ENCODE measurements at places on chromosomes 3 and 15.

DNA sequence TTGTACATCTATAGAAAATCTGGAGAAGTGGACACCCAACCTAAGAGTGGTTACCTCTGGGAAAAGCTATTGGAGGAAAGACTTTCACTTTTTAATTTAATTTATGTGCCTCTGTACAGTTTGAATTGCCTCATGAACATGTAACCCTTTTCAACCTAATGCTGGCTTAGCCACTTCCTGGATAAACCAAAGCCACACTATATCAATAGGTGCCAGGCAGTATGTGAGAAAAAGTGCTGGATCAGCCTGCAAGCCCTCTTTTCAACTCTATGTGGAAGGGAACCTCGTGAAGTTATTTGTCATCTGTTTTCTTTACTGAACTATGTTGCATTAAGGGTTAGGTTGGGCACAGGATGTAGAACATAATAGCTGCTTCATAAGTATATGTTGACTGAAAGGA lies 9.3 kb upstream of the TOPAZ1 start:
- DNase-seq, result no peak

DNA sequence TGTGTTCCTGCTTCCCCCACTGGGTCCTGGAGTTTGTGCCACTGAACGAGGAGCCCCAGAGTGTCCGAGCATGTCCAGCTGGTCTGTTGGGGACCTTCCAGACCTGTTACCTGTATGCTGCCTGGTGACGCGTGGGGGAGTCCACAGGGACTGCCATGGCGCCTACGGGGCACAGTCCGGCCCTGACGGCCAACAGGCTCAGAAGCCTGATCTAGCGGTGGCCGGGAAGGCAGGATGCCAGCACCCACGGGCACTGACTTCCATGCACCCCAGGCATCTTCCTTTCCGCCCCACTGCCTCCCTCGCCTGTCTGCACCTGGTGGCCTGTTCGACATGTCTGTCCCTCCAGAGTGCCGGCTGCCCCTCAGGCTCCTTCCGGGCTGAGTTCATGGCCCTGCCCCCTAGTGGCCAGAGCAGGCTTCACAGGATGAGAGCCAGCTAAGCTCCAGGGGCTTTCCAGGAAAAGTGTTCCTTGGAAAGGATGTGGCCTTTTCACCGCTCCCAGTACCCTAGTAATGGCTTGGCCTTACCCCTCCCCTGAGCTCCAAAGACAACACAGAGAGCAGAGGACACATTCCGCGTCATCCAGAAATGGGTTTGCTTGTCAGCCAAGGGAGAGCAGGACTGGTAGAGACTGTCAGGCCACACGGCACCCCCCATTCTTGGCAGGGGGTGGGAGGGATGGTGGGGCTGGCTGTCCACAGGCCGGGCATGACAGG lies 35.7 kb downstream of the NGRN start:
- no peak for DNase-seq

DNA sequence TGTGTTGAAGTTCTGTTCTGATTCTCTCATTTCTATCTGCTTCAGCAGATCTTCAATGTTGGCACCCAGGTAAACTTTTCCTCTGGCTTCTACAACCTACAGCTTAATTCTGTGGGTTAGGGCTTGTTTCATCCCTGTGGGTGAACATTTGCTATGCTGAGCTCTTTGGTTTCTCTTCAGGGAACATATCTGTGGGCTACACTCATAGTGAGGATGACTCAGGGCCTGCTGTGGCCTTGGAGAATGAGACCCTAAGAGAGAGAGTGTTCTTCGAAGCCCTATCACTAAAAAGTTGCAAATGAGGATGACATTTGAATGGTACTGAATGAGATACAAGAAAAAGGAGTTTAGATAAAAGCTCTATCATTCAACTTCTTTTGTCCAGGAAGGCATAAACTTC lies 346.2 kb upstream of the CBLB start:
- no peak for DNase-seq

DNA sequence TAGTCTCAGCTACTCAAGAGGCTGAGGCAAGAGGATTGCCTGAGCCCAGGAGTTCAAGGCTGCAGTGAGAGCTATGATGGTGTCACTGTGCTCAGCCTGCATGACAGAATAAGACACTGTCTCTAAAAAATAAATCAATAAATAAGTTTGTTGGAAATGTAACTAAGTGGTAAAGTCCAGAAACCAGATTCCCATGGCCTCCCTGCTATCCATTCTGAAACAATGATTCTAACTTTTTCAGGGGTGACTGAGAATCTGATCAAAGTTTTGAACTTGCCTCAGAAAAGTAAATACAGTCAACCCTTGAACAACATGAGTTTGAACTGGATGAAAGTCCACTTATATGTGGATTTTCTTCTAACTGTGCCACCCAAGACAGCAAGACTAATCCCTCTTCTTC lies 86.2 kb downstream of the NBEAL2 start:
- no peak for DNase-seq

DNA sequence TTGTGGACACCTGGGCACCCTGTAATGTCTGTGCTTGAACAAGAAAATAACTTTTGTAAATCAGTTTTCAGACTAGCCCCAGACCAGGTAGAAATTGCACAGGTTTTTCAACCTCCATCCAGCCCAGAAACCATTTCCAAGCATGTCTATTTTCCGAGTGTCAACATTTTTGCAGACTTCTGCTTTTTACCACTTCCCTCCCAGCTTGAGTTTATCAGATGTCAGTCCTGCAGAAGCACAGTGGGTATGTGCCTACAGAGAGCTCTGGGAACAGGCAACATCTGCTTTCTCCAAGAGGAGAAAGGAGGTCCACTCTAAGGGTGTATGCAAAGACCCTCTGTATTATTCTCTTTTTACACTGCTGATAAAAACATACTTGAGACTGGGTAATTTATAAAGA lies 83.9 kb downstream of the LRRK1 start:
- no peak for DNase-seq

DNA sequence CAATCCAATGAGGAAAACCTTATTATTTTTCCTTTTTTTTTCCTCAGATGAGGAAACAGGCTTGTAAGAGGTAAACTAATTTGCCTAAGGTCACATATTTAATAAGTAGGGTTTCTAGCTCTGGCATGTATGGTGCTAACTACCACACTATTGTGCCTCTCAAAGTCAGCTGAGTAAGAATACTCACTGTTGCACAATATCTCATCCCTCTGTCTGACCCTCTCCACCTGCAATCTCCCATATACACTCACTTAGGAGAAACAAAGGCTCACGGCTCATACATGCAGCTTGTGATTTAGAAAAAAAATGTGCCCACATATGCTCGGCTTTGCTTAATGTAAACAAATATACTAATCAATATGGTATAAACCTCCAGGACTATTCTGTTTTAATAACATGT lies 10.4 kb upstream of the ARIH1 start:
- DNase-seq, result no peak

DNA sequence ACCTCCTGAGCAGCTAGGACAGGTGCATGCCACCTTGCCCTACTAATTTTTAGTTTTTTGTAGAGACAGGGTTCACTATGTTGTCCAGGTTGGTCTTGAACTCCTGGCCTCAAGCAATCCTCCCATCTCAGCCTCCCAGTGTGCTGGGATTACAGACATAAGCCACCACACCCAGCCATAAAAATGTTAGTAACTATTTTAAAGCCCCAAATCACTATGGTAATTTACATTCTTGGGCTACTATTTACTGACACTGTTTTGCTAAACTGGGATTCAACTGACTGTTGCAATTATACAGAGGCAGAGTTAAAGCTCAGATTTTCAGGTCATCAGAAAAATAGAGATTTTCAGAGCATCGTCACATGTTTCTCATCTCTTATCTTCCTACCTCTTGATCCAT lies 258.6 kb downstream of the FEZF2 start:
- DNase-seq, result no peak

DNA sequence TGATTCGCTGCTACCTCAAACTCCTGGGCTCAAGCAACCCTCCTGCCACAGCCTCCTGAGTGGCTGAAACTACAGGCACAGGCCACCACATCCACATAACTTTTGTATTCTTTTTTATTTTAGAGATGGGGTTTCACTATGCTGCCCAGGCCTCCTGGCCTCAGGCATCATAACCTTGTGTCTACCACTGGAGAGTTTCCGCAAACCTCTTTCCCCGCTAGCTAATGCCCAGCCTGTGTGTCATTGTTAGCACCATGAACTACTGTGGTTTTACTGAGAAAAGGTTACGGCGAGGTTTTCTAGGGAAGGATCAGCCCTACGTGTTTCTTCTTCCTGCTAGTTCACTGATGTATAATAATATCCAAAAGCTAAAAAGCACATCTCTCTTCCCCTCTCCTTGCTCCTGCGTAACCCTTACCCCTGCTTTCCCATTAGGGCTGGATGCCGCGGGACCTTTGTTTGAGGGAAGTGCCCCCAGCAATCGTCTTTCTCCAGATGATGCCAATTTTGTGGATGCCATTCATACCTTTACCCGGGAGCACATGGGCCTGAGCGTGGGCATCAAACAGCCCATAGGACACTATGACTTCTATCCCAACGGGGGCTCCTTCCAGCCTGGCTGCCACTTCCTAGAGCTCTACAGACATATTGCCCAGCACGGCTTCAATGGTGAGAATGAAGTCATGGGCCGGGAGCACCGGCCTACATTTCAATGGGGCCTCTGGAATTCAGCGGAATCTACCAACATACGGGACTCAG lies 113.7 kb downstream of the LIPC start:
- DNase-seq, result no peak

DNA sequence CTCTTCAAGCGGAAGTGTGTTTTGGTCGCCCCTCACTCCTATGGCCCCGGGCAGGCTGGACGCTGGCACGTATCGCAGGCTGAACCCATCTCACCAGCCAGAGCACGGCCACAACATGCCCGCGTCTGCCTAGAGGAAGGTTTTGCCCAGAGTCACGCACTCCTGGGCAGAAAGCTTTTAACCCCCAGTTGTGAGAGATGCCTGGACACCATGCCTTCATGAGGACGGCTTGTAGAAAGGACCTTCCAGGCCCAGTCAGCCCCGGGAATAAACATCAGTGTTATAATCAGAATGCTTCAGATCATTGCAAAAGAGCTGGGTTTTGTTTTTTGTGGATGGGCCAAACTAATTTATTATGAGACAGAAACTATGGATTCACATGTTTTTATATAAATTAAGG lies 16.5 kb downstream of the CYFIP1 start:
- DNase-seq, result no peak

DNA sequence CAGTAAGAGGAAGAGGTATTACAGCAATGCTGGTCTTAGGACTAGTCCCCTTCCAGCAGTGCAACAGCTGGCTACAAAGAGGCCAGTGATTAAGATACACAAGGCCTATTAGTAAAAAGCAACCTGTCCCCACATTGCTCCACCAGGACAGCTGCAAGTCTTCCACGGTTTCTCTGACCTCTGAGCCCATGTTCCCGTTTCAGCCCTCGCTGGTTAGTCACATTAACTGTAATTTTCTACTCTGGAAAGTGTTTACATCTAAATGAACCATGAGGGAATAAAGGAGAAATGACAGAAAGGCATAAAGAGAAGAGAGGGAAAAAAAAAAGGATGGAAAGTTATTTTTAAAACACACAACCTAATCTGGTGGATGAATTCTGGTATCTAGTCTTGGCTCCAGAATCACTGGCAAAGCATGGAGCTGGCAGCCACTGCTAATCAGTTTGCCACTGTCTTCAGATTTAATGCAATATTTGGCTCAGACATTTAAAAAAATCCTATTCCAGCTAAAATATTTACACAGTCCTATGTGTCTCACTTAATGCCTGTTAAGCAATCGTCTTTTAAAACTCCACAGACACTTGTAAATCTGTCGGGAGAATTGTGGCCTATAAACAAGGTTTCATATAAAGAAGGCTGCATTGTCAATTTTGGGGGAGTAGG lies 154.9 kb downstream of the GREM1 start:
- no peak for DNase-seq

GRCh38 chr3:57234613-57235575 lies 7.4 kb downstream of the APPL1 start:
- DNase-seq, result no peak

DNA sequence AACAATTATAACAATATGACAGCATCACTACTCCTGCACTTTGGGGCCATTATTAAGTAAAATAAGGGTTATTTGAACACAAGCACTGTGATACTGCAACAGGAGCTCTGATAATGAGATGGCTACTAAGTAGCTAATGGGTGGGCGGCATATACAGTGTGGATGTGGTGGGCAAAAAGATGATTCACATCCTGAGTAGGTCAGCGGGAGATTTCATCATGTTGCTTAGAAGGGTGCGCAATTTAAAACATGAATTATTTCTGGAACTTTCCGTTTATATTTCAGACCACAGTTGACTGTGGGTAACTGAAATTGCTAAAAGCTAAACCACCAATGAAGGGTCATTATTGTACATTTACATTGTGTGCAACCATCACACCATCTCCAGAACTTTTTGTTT lies 42.3 kb downstream of the FBXO22 start:
- DNase-seq, result no peak

DNA sequence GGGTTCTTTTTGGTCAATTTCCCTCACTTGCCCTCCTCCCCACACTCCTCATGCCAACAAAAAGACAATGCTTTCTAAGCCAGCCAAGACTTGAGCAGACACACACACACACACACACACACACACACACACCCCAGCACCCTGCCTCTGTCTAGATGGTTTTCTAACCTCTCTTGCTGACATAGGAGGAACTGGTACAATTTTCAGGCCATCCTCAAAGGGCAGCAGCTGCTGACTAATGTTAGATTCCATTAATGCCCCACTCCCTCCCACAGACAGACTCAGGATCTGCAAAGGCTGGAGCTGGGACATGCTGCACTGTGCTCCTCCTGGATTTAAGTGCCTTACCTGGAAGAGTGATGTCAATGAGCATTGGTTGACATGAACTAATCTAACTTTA lies 438.4 kb downstream of the OCA2 start:
- no peak for DNase-seq

DNA sequence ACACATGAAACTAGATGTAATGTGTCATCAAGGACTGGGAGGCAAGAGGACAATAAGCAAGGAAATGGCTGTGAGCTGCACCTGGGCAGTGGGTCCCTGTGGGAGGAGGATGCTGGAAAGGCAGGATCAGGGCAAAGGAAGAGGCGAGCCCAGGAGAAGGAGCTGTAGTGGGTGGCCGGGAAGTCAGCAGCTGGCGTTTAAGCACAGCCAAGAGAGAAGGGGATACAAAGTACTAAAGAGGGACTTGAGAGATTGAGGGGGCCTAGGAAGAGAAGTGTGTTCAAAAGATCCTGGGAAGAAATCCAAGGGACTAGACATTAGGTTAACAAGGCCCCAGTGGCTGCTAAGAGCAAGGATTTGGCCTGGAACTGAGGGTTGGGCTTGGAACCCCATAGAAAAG lies 188.5 kb upstream of the SLC24A5 start:
- no peak for DNase-seq

- DNase-seq, result peak; percentile 6
Measured at GRCh38 chr15:81480645-81481053, 106.6 kb upstream of the TMC3 start.

- DNase-seq, result no peak
Measured at GRCh38 chr3:42680271-42680670, 5.1 kb upstream of the KLHL40 start.

GRCh38 chr15:76930831-76931396 lies 635 bp upstream of the RCN2 start:
- DNase-seq, result no peak
